ENCODE measurements at places on chromosomes 12 and 14.
A peak's percentile ranks its signal among the peaks of the same experiment; 100 is the strongest.

GRCh38 chr12:97944576-97944975 lies 482.0 kb downstream of the RMST start:
- no peak for DNase-seq

DNA sequence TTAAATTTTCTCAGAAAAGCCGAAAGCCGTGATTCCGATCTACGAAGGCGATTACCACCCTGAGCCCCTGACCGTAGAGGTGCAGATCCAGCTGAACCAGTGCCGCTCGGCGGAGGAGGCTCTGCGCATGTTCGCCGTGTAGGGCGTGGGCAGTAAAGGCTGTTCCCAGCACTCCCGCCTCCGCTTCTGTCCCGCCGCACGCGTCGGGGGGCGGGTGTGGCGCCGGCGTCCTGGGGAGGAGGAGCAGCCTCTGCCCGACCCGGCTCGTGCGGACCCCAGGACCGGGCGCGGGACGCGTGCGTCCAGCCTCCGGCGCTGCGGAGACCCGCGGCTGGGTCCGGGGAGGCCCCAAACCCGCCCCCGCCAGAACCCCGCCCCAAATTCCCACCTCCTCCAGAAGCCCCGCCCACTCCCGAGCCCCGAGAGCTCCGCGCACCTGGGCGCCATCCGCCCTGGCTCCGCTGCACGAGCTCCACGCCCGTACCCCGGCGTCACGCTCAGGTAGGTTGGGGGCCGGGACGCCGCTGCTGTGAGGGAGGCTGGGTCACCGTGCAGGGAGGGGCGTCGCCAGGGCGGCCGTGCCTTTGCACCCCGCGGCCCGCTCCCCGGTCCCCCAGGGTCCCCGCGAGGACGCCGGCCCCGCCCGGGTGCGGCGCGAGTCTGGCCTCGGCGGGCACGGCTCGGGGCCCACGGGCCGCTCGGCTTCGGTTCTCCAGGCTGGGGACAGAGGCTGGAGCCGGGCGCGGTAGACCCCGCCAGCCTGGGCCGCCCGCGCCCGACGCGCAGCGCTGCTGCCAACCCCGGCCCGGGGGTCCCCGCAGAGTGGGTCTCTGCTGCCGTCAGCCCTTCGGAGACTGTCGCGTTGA lies at the start of gene B3GNT4:
B3GNT4 (plus strand) TSS at position 409 of the 866 bp plus-strand sequence. CDS start 910 bp downstream, outside the sequence.
- DNase-seq: peak; percentile 80

- DNase-seq: no peak
Measured at GRCh38 chr12:31599053-31599452, 8.1 kb upstream of the DENND5B start.

DNA sequence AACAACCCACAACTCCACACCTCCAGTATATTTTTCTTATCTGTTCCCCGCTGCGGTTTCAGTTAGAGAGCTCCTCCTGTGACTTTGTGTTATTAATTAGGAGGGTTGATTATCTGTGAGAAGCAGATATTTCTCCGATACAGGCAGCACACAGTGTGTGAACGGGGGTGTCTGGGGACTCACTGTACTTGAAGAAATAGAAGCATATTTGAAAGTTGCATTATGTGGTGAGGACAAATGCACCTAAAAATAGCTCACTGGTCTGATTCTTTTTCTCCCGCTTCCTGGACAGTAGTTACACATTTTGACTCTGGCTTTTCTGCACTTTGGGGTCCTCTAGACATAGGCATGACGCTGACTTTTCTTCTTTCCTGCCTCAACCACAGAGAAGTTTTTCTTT lies 277.7 kb downstream of the VRK1 start:
- no peak for DNase-seq

DNA sequence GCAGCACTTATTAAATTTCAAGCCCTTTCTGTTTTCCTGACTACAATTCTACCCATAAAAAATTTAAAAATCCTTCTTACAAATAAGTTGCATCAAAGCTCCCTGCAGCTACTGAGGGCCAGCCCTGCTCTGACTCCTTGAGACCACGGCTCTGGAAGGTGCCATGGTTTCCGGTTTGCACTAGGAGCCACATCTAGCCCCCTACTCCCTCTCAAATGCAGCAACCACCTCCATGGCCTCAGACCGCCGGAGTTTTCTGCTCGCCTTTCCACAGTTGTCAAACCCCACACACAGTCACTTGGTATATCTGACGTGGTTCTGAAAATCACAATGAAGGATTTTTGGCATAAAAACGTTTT lies 30.1 kb downstream of the P2RX4 start:
- no peak for DNase-seq

DNA sequence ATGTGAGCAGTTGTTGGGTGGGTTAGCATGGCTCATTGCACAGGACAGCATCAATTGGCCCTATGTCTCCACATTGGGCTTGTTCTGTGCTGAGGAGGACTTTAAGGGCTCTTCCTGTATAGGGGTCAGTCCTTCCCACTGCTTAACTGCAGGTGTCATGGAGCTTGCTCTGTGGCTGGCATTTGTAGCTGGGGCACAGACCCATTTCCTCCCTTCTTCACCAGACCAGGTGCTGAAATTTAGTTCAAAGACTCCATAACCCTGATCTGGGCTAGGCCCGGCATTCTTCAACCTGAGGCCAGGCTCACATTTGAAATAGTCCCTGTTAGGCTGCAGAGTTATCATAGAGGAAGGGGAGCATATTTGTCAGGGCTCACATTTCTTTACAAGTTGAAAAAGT lies 12.8 kb downstream of the CHST11 start:
- DNase-seq: no peak

- no peak for DNase-seq
Measured at GRCh38 chr12:72236071-72236705, 36.0 kb upstream of the TRHDE start.

DNA sequence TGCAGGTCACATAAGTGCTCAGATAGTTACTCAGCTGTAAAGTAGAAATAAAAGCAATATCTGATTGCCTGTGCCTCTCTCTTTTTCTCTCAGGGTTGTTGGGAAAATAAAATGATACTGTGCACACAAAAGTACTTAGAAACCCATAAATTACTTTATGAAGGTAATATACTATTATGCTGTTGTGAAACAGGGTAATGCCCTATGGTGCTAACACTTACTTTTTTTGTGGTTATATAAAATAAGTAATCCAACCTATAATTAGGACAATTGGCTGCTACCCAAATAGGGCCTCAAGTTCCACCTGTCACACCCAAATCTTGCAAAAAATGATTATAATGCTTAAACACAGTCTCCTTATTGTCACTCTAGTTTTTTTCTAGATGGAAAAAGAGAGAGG lies 50.6 kb downstream of the DAAM1 start:
- no peak for DNase-seq

GRCh38 chr12:76085520-76085868 lies 1.0 kb upstream of the NAP1L1 start:
- DNase-seq: peak; percentile 58

- DNase-seq: no peak
Measured at GRCh38 chr14:77309131-77309530, 11.6 kb downstream of the POMT2 start.

DNA sequence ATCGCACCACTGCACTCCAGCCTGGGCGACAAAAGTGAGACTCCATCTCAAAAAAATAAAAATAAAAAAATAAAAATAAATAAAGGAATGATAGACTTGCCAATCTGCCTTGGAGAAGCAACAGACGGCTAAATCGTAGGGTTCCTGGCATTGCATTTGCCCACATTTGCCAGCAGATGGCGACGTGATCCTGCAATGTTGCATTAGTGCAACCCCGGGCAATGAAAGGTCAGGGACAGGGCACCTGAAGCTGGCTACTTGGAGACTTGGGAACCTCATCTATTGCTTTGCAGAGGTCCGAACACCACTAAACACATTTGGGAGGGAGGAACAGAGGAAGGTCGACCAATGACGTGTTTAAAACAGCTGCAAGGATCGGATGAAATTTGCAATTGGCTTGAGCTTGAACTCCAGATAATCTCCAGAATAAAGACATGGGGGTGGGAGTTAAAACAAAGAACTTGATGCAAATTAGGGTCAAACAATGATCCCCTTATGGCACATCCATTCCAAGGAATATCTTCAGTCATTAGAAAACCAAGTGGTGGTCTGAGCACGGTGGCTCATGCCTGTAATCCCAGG lies 34.6 kb downstream of the SPRING1 start:
- DNase-seq: peak; percentile 93

DNA sequence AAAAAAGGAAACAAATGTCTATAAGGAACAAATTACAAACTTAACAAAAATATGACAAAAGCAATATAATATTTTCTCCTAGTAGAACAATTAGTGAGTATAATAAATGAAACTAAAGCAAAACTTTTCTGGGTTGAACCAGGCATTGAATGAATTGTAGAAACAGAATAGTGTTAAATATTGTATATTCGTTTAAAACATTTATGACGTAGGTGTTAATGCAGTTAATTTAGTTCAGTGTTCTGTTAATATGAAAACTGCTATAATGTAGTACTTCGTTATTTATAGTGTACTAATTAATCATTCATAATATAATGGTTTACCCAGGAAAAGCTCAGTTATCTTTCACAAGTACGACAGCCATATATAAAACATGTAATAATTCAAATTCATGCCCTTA lies 23.7 kb downstream of the NKX2-1 start:
- no peak for DNase-seq

DNA sequence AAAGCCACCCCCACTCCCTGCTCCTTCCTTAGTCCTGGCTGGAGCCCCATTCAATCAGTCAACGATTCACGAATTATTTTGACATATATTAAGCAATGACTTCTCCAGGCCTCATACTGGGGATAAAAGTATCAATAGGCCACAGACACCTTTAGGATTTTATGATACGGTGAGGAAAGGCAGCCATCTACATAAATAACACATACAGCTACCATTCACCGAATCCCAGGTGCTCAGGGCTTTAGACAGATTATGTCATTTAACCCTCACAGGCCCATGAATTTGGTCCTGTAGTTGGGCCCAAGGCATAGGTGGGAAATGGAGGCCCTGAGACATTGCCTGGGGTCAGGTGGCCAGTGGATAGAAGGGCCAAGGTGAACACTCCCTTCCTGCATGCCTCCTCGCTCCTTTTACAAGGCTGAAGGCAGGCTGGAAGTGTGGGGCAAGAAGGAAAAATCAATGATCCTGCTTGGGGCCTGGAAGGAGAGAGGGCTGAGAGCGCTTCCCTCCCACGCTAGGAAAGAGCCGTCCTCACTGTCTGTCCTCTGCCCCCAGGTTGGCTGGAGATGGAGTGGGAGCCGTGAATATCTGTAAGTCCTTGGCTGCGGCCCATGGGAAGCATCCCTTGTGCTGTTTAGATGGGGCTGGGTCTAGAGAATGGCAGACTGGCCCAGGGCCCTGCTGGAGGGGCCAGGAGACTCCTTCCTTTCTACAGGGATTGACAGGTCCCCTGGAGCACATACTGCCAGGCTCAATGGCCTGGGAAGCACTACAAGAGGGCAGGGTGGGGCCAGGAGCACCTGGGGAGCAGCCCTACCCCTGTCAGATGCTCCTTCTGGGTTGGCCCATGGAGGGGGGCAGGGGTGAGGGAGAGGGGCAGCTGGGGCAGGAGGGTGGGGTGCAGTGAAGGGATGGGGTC lies 14.8 kb downstream of the KRT7 start:
- DNase-seq: no peak

DNA sequence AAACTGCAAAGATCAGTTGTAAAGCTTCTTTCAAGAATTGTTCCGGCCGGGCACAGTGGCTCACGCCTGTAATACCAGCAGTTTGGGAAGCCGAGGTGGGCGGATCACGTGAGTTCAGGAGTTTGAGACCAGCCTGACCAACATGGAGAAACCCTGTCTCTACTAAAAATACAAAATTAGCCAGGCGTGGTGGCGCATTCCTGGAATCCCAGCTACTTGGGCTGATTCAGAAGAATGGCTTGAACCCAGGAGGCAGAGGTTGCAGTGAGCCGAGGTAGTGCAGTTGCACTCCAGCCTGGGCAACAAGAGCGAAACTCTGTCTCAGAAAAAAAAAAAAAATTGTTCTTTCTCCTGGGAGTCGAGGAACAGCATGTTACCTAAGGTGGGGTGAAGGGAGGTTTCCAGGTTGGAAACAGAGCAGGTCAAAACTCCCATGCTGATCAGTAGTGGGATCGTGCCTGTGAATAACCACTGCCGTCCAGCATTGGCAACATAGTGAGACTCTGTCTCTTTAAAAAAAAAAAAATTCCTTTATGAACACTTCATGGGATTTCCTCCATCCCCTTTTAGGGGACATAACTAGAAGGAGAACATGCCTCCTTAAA lies 13.9 kb downstream of the FBXO34 start:
- no peak for DNase-seq

DNA sequence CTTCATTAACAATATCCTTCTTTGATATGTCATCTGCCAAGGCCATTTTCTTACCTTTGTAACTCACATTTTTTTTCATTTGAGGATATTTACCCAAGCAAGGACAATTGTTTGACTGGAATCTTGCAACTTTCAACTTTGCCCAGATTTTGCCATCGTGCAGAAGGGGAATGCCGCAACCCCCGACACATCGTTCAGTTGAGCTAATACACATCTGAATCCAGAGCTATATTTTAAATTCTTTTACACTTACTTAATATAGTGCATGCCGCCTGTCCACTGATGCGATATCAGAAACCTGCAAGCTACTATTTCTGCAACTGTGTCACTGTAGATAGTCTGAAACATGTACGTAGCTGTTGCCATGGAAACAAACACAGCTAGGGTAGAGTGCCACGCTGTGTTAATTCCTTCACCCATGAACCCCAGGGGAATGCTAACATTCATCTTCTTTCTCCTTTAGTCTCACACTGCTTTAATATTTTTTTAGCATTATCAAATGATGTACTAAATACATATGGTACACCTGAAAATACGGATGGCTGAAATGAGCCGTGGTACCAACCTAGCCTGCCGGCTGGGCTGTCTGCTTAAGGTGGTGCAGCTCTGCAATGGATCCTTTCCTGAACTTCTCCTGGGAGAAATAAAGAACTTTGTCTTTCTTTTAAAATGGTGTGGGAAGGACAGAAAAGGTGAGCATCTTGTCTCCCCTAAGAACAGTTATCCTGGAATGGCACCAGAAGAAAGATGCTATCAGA lies 77.0 kb upstream of the FOXN3 start:
- DNase-seq: no peak

GRCh38 chr14:52599974-52600373 lies 47.3 kb downstream of the GPR137C start:
- no peak for DNase-seq

GRCh38 chr14:81172353-81172752 lies 48.4 kb downstream of the GTF2A1 start:
- DNase-seq: no peak

DNA sequence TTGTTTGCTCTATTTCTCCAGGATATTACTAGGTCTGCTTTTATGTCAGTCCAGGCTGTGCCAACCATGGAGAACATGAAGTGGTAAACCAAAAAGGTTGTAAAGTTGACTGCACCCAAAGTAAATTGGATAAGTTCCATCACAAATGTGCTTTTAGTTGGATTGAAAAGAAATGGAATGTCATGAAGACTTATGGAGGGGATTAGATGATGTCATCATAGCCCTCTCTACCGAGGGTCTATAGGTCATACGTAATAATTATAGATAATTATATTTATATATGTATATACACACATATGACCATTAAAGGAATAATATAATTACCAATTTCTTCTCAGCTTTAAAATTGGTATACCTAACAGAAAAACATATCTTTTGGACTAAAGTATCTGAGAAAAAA lies 714.9 kb downstream of the NOVA1 start:
- no peak for DNase-seq

DNA sequence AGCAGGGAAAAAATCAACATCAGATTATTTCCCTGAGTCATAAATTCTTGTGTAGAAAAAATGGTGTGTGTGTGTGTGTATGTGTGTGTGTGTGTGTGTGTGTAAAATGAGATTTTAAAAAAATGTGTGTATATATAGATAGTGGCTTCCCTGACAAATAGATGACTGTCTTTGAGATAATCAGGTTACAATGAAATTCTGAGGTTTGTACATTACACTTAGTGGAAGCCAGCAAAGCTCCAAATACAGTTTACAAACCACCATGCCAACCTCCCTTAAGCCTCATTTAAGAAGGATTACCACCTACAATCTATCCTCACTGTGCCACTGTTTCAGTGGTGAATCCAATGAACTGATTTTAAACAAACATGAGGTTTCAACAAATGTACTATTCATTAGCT lies 93.8 kb downstream of the MED13L start:
- DNase-seq: no peak
